ENCODE measurements at places on chromosomes 16 and 17. TPM values are rescaled to one million over a fixed set of nuclear protein-coding genes. Genes with fewer than 3 reads are reported as not detected.

The PHKG2 gene
- total RNA-seq = 42.5 TPM

DNA sequence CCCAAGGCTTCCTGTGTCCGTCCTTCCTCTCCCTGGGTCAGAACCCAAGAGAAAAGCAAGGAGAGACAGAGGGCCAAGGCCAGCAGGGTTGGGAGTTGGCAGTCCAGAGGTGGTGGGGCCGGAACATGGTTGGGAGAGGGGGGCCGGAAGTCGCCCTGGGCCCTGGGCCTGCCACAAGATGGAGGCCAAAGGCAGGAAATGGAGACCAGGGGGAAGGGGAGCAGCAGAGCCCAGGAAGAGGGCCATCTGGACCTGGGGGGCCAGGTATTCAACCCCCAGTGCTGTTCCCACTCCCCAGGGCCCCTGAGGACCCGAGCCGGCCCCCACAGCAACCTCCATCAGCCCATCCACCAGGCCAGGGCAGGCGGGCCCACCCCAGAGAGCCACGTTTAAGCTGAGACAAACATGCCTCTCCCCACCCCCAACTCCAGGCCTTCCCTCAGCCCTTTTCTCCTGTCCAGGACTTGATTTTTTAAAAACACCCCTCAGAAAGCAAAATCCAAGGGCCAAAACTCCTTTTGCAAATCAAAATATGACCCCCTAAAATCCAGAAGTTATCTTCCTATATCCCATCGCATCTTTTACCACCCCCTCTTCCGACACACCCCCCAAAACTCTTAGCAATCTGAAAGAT, 4.4 kb upstream of the BCL6B start:
- no peak for DNase-seq

DNA sequence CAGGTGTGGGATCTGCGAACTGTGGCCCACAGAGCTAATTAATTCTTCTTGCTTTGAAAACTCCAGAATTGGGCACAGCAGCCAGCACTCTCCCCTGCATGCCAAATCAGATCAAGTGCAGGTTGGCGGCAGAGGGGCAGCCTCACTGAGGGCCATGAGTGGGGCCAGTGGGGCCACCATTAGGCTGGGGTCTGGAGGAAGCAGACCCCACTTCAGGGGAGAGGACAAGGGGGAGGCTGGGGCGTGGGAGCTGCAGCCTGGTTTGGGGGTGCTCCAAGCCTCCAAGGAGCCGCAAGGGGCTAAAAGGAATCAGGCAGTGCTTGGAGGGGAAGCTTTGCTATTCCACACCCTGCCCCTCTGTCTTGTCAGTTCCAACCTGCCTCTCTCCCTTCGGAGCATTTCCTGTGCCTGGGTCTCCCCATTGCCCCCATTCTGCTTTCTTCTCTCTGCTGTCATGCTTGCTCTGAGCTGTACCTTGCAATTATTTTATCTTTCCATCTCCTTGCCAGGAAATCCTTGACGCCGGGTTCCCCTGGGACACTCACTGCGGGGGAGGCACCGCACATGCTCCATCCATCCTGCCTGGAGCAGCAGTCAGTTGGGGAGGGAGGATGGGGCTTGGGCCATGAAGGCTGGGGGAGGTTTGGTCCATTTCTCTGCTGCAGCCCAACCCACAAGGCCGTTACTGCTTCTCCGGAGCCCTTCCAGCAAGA, 3.3 kb upstream of the ABCC3 start:
- DNase-seq = no peak

The SLC38A8 gene
- not detected for total RNA-seq

- no peak for DNase-seq
Observed at GRCh38 chr17:8472663-8473062, 37.0 kb downstream of the NDEL1 start.

- DNase-seq = no peak
Observed at GRCh38 chr16:67767953-67768352, 38.4 kb downstream of the RANBP10 start.

The RNF222 gene
- not detected for total RNA-seq

DNA sequence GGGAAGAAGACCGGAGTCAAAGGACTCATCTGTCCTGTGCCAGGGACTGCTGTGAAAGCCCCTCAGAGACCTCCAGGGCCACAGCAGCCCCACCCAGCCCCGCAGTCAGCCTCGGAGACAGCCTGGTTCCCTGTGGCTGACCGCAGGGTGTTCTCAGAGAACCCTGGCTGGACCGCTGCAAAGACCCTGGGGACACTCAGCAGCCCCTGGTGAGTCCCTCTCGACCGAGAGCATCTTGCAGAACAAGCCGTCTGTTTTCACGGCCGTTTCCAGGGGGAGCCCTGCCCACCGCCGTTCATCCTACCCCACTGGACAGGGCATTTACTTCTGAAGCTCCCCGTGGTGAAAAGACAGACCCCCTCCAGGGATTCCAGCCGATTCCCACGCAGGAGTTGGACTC, 10.3 kb downstream of the UBALD1 start:
- no peak for DNase-seq

The ACAP1 gene
- total RNA-seq = not detected

DNA sequence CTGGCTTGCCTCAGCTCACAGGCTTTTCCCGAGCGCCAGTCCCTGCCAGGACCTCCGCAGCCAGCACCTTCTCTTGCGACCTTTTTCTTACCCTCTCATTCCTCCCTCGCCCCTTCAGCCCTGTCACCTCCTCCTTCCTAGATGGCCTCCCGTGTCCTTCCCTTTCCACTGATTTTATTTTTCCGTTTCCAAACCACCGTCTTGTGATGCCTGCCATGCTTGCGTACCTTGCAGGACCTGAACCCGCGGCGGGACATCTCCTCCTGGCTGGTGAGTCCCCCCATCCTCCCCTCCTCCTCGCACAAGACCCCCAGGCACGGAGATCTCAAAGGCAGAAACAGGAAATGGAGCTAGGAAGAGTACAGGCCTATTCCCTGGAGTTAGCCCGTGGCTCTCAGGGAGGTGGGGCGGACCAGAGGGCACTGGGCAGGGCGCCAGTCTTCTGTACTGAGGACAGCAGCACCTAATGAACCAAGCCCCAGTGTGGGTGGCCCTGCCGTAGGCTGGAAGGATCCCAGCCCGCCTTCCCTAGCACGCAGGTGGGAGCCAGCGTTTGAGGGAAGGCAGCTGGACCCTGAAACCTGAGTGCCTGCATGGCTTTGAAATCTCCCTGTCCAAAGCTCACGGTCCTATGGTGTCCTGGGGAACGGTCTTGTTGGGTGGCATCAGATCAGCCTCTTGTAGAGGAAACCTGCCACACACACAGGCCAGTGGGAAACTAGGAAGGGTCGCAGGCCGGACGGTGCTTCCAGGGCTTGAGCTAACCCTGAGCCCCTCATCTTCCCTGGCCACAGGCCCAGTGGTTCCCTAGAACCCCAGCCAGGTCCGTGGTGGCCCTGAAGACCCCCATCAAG, 612 bp downstream of the CISD3 start:
- DNase-seq = peak; percentile 67

The BCL6B gene
- not detected for total RNA-seq

GRCh38 chr17:76909971-76910760, 42.0 kb downstream of the MGAT5B start:
- no peak for DNase-seq

The FOXJ1 gene
- not detected for total RNA-seq

DNA sequence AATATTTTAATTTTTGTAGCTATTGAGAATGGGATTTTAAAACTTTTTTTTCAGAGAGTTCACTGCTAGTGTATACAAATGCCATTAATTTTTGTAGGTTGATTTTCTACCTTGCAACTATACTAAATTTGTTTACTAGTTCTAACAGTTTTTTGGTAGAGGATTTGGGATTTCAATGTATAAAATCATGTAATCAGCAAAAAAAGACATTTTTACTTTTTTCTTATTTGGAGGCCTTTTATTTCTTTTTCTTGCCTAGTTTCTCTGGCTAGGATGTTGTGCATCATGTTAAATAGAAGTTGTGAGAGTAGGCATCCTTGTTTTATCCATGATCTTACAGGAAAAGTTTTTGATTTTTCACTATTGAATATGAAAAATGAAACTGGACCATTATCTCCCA, 602.9 kb upstream of the KIF2B start:
- DNase-seq = no peak

- no peak for DNase-seq
Observed at GRCh38 chr16:19716183-19716582, 1.8 kb downstream of the KNOP1 start.

DNA sequence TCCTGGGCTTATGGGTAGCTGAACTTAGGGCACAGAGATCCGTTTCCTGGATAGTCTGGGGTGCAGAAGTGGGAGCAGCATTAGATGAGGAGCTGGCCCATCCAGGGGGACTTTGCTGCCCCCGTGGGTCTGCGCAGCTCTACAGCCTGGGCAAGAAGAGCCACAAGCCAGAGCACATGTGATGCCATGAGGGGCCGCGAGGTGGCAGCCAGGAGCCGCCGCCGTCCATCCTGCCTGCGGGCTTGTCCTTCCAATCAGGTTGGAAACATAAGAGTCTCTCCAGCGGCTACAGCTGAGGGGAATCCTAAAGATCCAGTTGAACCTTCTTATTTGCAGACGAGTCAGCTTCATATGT, 21.9 kb downstream of the C1QTNF1 start:
- DNase-seq = peak; percentile 63

- no peak for DNase-seq
Observed at GRCh38 chr17:81460856-81461460, 51.6 kb downstream of the ACTG1 start.

DNA sequence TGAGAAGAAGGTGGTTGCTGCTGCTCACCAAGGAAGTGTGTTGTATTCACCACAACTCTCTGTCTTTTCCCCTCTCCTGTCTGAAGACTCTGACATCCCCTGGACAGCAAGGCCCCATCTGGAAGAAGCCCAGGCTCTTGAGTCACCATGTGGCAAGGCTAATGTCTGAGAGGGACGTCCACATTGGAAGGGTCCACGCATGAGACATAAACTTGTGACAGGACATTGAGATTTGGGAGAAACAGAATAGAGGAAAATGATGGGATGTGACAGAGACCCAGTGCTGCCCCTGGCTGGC, 176.5 kb downstream of the IRF8 start:
- DNase-seq = no peak

The HS3ST6 gene
- not detected for total RNA-seq

DNA sequence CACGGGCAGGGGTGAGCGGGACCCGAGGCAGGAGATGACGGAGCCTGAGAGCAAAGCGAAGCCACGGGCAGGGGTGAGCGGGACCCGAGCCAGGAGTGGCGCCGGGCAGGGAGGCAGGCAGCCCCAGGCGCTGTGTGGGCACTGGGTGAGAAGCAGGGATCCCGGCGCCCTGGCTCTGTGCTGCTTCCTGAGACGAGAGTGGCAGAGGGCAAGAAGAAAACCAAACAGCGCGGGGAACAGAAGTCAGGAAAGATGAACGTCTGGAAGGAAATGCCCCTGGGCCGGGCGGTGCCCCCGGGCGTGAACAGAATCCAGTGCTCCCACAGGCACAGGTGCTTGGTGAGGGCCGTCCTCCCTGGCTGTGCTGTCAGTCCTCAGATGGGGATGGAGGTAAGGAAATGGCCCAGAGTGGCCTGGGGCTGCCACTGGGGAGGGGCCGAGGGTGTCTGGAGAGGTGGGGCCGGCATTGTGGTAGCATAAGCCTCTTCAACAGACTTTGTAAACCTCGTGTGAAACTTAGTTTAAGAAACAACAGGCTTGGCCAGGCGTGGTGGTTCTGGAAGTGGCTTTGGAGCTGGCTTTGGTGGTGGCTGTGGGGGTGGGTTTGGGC, 9.8 kb downstream of the ASPSCR1 start:
- DNase-seq = no peak

DNA sequence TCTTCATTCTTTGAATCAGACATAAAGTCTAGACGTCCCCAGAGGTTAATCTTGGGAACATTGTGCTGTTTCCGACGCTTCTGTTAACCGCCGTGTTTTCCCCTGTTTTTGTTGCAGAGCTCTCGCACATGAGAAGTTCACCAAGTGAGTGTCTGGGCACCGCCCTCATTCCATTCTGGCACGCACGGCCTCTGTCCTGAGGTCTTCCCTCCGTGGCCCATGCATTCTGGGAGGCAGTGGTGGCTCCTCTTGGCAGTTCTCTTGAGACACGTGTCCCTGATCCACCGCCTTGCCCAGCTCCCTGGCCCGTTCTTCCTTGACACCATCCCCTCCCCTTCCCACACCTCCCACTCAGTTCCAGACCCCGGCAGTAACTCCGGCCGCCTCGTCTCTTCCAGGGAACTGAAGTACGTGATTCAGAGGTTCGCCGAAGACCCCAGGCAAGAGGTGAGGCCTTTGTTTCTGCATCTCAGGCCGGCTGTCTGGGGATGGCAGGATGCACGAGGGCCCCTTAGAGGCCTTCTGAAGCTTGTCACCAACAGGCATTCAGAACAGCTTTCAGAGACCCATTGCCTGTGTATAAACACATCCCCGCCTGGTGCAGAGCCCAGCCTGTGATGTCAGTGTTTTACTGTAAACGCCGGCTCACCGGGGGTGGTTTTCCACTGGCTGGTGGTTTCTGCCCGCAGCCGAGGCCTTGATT, 85.9 kb upstream of the PLCG2 start:
- DNase-seq = peak; percentile 91

The KRT32 gene
- total RNA-seq = not detected

The SKA2 gene
- total RNA-seq = 122 TPM

The OR1A1 gene
- total RNA-seq = not detected

- DNase-seq = no peak
Observed at GRCh38 chr16:11629071-11630030, 38.9 kb upstream of the SNN start.
